Neural crest cell (in vitro differentiated cells): ENCODE measurements at places on chromosomes 3 and 15. TPM values are rescaled to one million over a fixed set of nuclear protein-coding genes. Genes with fewer than 3 reads are reported as not detected.

DNA sequence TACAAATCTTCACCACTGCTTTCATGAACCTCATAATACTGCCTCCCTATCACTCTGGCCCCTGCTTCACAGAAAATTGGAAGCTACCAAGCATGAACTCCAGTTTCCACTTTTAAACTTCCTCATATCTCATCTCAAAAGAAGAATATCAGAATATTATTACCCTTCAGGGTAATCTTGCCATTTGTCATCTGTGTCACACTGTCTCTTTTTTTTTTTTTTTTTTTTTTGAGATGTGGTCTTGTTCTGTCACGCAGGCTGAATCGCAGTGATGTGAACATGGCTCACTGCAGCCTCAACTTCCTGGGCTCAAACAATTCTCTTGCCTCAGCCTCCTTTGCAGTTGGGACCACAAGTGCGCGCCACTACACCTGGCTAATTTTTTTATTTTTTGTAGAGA, 80.4 kb upstream of the TCF12 start:
- H3K4me1 ChIP-seq, result peaks cover 17% of the 10 kb centered on the region
- no peak overlapping the region for H3K4me3 ChIP-seq
- H3K27ac ChIP-seq, result no peak overlapping the region
- no peak for DNase-seq
- no peaks in the 10 kb centered on the region for H3K27me3 ChIP-seq
- peaks cover 4% of the 10 kb centered on the region for H3K36me3 ChIP-seq

- peak overlapping the region; percentile 99 for H3K27ac ChIP-seq
- peaks cover 2% of the 10 kb centered on the region for H3K27me3 ChIP-seq
- H3K36me3 ChIP-seq, result peaks cover 7% of the 10 kb centered on the region
- peaks cover 6% of the 10 kb centered on the region for H3K4me1 ChIP-seq
Observed at GRCh38 chr3:47421741-47422649, 41.2 kb downstream of the PTPN23 start.

The EPHA3 gene
- 22.1 and 24.6 TPM in 2 replicates for total RNA-seq

- no peaks in the 10 kb centered on the region for H3K36me3 ChIP-seq
- H3K27me3 ChIP-seq, result no peaks in the 10 kb centered on the region
- peaks cover 10% of the 10 kb centered on the region for H3K4me1 ChIP-seq
- H3K27ac ChIP-seq, result no peak overlapping the region
- DNase-seq, result no peak
Observed at GRCh38 chr3:13113346-13114330, 40.4 kb upstream of the IQSEC1 start.

The ITIH1 gene
- not detected in 2 replicates for total RNA-seq

- DNase-seq, result no peak
- no peak overlapping the region for H3K27ac ChIP-seq
- H3K4me3 ChIP-seq, result no peak overlapping the region
- peaks cover 2% of the 10 kb centered on the region for H3K36me3 ChIP-seq
Observed at GRCh38 chr3:178856804-178857203, 214.8 kb downstream of the ZMAT3 start.

DNA sequence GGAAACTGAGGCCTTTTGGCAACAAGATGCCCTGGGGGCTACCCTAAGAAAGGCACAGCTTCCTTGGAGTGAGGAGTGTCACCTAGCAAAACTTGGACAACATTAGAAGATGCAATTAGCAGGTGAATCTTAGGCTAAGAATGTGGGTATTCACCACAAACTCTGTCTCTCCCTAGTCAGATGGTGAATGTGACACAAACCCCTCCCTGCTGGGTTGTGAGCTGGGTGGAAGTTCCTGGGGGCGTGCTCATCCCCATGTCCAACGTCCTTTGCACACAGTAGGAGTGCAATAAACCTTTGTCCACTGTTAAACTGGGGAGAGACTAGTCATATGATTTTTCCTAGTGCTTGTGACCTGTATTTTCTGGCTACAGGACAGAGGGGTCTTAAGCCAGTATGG, 67.1 kb upstream of the SH3GL3 start:
- peaks cover 16% of the 10 kb centered on the region for H3K27me3 ChIP-seq
- H3K27ac ChIP-seq, result no peak overlapping the region
- no peak for DNase-seq
- H3K36me3 ChIP-seq, result peaks cover 3% of the 10 kb centered on the region
- H3K4me1 ChIP-seq, result peaks cover 4% of the 10 kb centered on the region
- H3K4me3 ChIP-seq, result no peak overlapping the region

- H3K27me3 ChIP-seq, result peaks cover 8% of the 10 kb centered on the region
- H3K4me3 ChIP-seq, result no peak overlapping the region
- H3K36me3 ChIP-seq, result no peaks in the 10 kb centered on the region
- no peak for DNase-seq
- H3K27ac ChIP-seq, result no peak overlapping the region
Observed at GRCh38 chr3:179832333-179832854, 179.6 kb downstream of the USP13 start.

DNA sequence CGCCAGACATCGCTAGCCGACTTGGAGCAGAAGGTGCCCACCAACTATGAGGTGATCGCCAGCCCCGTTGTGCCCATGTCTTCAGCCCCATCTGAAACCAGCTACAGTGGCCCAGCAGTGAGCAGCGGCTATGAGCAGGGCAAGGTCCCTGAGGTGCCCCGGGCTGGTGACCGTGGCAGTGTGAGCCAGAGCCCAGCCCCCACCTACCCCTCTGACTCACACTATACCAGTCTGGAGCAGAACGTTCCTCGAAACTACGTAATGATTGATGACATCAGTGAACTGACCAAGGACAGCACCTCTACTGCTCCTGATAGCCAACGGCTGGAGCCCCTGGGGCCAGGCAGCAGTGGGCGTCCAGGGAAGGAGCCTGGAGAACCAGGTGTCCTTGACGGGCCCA, 12.9 kb upstream of the APEH start:
- no peak for DNase-seq
- H3K27me3 ChIP-seq, result no peaks in the 10 kb centered on the region
- H3K27ac ChIP-seq, result no peak overlapping the region
- no peak overlapping the region for H3K4me3 ChIP-seq
